ENCODE measurements at places on chromosomes 2 and 18. TPM values are rescaled to one million over a fixed set of nuclear protein-coding genes. Genes with fewer than 3 reads are reported as not detected.

Gene NAT8
- not detected for total RNA-seq

Gene TNFAIP6
- 6.0 TPM for total RNA-seq

Gene G6PC2
- not detected for total RNA-seq

Gene ANKRD30BL
- under 0.01 TPM for total RNA-seq

Gene GMCL1
- total RNA-seq = 4.6 TPM

Gene SALL3
- total RNA-seq = not detected

Gene ALKAL2
- not detected for total RNA-seq

Gene SPC25
- total RNA-seq = 0.24 TPM

Gene IL1RL2
- 2.2 TPM for total RNA-seq
